ENCODE measurements at places on chromosomes 13 and 19. TPM values are rescaled to one million over a fixed set of nuclear protein-coding genes. Genes with fewer than 3 reads are reported as not detected.

DNA sequence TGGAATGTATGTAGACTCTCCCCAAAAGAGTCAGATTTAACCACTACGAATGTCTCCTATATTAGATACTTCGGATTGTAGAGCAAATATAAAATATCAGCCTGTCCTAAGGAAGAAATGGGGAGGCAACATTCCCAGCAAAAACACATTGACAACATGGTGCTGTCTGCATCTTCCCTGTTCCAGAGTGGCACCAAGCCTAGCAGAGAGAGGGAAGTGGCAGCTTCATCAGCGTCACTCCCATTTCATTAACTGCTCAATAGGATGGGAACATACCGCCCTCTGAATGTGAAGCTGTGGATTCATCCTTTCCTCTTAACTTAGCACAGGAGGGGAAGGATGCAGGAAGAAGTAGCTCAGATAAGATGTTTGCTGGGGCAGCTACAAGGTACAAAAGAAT lies 45.4 kb downstream of the MYO16 start:
- peaks cover 77% of the 10 kb centered on the region for H3K27me3 ChIP-seq
- H3K36me3 ChIP-seq = no peaks in the 10 kb centered on the region
- no peak overlapping the region for H3K4me3 ChIP-seq
- no peak overlapping the region for H3K27ac ChIP-seq
- H3K4me1 ChIP-seq = no peaks in the 10 kb centered on the region
- no peak for DNase-seq

GRCh38 chr19:3695986-3696659 lies 4.1 kb downstream of the PIP5K1C start:
- H3K4me3 ChIP-seq = no peak overlapping the region
- H3K4me1 ChIP-seq = peaks cover 33% of the 10 kb centered on the region
- H3K36me3 ChIP-seq = no peaks in the 10 kb centered on the region
- H3K27ac ChIP-seq = peak overlapping the region; percentile 57
- no peaks in the 10 kb centered on the region for H3K27me3 ChIP-seq
- DNase-seq = no peak

FBN3 gene
- 0.42 TPM for total RNA-seq

NOVA2 gene
- total RNA-seq = not detected

DNA sequence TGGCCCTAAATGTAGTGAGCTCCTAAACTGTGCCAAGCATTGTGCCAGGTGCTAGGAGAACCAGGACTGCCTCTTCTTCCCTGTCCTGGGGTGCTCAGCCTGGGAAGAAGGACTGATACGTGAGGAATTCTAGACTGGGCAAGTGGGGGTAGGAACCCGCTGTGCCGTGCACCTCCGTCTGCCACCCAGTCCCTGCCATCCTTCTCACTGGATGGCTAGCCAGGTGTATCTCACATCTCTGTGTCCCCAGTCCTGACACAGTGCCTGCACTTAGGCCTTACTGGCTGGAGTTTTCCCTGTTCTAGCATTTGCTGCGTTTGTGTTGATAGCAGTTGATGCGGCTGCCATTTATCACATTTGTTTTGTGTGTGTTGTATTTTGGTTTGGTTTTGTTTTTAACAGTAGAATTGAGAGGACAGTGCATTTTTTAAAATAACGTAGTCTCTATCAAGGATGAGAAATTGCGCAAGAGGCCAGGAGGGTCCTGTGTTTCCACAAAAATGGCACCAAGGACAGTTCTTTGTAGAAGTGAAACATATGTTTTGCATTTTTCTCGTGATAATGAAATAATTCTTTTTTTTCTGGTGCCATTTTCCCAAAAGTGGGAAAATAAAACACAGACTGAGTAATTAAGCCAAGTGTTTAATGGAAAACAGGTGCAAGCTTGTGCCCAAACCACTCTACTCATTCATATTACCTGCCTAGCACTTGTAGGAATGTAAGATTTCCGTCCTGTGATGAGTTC lies 4.7 kb upstream of the GPR183 start:
- no peak for DNase-seq
- H3K27me3 ChIP-seq = no peaks in the 10 kb centered on the region
- peaks cover 55% of the 10 kb centered on the region for H3K4me1 ChIP-seq
- no peak overlapping the region for H3K4me3 ChIP-seq
- H3K27ac ChIP-seq = no peak overlapping the region
- H3K36me3 ChIP-seq = peaks cover 19% of the 10 kb centered on the region

ZNF578 gene
- total RNA-seq = not detected

- H3K36me3 ChIP-seq = peaks cover 2% of the 10 kb centered on the region
- H3K4me1 ChIP-seq = peaks cover 5% of the 10 kb centered on the region
- H3K27ac ChIP-seq = no peak overlapping the region
Observed at GRCh38 chr13:50428183-50428877, 413.1 kb downstream of the KCNRG start.

DNA sequence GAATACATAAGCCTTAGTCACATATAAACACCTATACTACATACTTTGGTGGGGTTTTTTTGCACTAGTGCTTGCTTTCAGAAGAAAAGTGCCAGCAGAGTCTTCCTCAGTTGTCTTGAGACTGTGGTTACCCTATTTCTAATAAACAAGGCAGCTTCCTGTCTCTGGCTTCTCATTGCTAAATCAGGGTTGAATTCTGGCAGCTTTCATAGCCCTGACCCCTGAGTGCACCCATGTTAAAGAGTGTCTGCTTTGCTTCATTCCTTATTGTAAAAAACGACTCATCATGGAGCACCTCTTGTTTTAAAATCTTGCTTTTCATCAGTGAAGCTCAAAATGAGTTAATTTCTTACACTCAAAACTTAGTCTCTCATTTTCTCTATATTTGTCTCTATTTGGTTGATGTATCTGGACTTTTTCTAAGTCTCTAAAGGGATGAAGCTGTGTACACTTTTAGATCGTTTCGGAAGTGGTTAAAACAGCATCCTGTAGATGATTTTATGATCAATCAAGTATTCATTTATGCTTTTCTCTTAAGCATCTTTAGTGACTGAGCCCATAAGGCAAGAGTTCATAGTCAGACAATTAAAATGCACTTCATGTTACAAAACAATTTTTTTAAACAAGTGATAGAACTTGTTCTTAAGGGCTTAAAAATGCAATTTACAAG lies 72.1 kb downstream of the KLF12 start:
- peaks cover 39% of the 10 kb centered on the region for H3K4me1 ChIP-seq
- H3K4me3 ChIP-seq = no peak overlapping the region
- no peak overlapping the region for H3K27ac ChIP-seq
- H3K36me3 ChIP-seq = peaks cover 14% of the 10 kb centered on the region
- no peaks in the 10 kb centered on the region for H3K27me3 ChIP-seq
- DNase-seq = no peak

CYP4F8 gene
- total RNA-seq = not detected

APBA3 gene
- 24.7 TPM for total RNA-seq

KLF16 gene
- total RNA-seq = 26.3 TPM

ZNF841 gene
- 24.9 TPM for total RNA-seq

DNA sequence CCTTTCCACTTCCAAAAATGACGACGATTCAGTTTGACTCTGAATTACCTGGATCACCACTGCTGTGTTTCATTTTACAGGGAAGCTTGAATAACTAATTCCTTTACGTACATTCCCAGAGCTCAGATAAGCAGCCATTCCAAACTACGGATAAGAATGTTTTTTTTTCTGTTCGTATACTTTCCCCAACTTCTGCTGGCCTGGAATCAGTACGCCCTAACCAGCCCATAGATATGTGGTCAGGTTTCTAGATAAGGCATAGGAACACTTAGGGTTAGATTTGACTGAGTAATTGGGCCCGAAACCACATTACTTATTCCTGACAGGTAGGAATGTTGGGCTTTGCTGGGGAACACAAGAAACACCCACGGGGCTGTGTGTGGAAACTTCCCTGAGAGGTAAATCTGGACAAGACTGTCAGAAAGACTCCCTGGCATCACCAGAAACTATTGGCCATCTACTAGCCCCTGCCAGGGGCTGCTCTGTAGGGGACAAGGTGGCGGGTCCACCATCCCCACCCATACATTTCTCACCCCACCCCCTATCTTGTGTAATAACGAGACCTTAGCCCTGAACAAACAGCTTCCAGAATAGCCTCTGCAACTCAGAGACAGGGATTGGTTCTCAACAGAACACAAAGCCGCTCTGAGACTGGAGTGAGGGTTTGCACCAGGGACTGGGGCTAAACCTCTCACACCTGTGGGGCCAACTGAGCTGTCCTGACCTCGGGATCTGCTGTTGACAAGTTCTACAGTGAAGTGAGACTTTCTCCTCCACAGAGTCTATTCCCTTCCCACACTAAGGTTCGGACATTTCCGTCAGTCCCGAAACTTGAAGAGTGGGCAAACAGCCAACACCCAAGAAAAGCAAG lies 15.6 kb downstream of the RHPN2 start:
- no peak overlapping the region for H3K4me3 ChIP-seq
- H3K36me3 ChIP-seq = no peaks in the 10 kb centered on the region
- no peaks in the 10 kb centered on the region for H3K27me3 ChIP-seq
- peaks cover 3% of the 10 kb centered on the region for H3K4me1 ChIP-seq
- no peak for DNase-seq
- H3K27ac ChIP-seq = no peak overlapping the region

GDF15 gene
- total RNA-seq = 41.9 TPM

DNA sequence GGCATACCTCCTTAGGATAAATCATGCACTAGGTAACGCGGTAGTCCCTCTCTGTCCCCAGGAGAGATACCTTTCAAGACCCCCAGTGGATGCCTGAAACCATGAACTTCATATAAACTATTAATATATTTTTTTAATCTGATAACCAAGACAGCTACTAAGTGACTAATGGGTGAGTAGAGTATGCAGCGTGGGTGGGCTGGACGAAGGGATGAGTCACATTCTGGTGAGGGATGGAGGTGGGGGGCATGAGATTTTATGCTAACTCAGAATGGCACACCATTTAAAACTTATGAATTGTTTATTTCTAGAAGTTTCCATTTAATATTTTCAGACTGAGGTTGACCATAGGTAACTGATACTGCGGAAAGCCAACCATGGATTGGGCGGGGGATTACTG lies 46.2 kb downstream of the CDK8 start:
- H3K36me3 ChIP-seq = peaks cover 2% of the 10 kb centered on the region
- no peak overlapping the region for H3K27ac ChIP-seq
- peaks cover 22% of the 10 kb centered on the region for H3K4me1 ChIP-seq

- no peak for DNase-seq
- no peaks in the 10 kb centered on the region for H3K27me3 ChIP-seq
- H3K4me3 ChIP-seq = no peak overlapping the region
- no peak overlapping the region for H3K27ac ChIP-seq
- peaks cover 10% of the 10 kb centered on the region for H3K36me3 ChIP-seq
Observed at GRCh38 chr13:65756071-65756671, 1474.0 kb downstream of the PCDH9 start.

DNA sequence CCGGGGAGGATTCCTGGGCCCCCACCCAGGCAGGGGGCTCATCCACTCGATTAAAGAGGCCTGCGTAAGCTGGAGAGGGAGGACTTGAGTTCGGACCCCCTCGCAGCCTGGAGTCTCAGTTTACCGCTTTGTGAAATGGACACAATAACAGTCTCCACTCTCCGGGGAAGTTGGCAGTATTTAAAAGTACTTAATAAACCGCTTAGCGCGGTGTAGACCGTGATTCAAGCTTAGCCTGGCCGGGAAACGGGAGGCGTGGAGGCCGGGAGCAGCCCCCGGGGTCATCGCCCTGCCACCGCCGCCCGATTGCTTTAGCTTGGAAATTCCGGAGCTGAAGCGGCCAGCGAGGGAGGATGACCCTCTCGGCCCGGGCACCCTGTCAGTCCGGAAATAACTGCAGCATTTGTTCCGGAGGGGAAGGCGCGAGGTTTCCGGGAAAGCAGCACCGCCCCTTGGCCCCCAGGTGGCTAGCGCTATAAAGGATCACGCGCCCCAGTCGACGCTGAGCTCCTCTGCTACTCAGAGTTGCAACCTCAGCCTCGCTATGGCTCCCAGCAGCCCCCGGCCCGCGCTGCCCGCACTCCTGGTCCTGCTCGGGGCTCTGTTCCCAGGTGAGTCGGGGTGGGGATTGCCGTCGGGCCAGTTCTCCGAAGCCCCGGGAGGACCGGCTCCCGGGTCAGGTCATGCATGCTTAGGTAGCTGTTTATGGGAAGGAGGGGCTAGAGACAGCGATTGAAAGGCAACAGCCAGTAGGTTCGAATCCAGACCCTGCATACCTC lies at the start of gene ICAM1:
ICAM1 (plus strand) TSS at position 505 of the 779 bp plus-strand sequence; CDS start at position 545, 40 bp downstream.
- H3K27me3 ChIP-seq = no peaks in the 10 kb centered on the region
- H3K4me1 ChIP-seq = peaks cover 23% of the 10 kb centered on the region
- peak within 1 kb of the TSS; percentile 71 for H3K4me3 ChIP-seq
- peaks cover 6% of the 10 kb centered on the region for H3K36me3 ChIP-seq

- no peak overlapping the region for H3K4me3 ChIP-seq
- no peak for DNase-seq
- no peaks in the 10 kb centered on the region for H3K4me1 ChIP-seq
- no peak overlapping the region for H3K27ac ChIP-seq
- H3K27me3 ChIP-seq = no peaks in the 10 kb centered on the region
- H3K36me3 ChIP-seq = peaks cover 1% of the 10 kb centered on the region
Observed at GRCh38 chr13:85013006-85013405, 786.2 kb downstream of the SLITRK6 start.

GRCh38 chr19:7832009-7832408 lies 2.0 kb downstream of the EVI5L start:
- peak overlapping the region; percentile 66 for H3K27ac ChIP-seq
- H3K36me3 ChIP-seq = no peaks in the 10 kb centered on the region
- H3K4me1 ChIP-seq = peaks cover 30% of the 10 kb centered on the region
- H3K27me3 ChIP-seq = peaks cover 2% of the 10 kb centered on the region
- H3K4me3 ChIP-seq = peak overlapping the region; percentile 74
- DNase-seq = no peak

- H3K4me3 ChIP-seq = no peak overlapping the region
- no peak overlapping the region for H3K27ac ChIP-seq
- no peak for DNase-seq
- peaks cover 22% of the 10 kb centered on the region for H3K36me3 ChIP-seq
- no peaks in the 10 kb centered on the region for H3K27me3 ChIP-seq
- H3K4me1 ChIP-seq = no peaks in the 10 kb centered on the region
Observed at GRCh38 chr13:72805676-72806346, 23.9 kb downstream of the PIBF1 start.

Measured in osteocyte (in vitro differentiated cells).